T-helper 2 cell (primary cell): ENCODE measurements at places on chromosomes 3 and 15.
A peak's percentile ranks its signal among the peaks of the same experiment; 100 is the strongest.

DNA sequence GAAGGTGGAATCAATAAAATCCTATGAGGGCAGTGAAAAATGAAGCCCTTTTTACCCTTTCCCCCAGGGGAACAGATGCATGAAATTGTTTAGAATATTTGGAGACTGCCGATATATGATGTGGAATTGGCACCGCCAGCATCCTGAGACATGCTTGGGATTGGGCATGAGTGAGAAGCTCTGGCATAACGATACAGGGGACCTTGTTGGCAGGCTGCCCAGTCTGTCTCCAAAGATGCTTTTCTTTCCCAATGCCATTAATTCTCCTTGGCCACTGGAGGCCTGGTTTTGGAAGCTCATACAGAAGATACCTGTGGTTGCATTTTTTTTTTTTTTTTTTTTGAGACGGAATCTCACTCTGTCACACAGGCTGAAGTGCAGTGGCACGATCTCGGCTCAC lies 800.6 kb upstream of the LMCD1 start:
- no peak for DNase-seq

DNA sequence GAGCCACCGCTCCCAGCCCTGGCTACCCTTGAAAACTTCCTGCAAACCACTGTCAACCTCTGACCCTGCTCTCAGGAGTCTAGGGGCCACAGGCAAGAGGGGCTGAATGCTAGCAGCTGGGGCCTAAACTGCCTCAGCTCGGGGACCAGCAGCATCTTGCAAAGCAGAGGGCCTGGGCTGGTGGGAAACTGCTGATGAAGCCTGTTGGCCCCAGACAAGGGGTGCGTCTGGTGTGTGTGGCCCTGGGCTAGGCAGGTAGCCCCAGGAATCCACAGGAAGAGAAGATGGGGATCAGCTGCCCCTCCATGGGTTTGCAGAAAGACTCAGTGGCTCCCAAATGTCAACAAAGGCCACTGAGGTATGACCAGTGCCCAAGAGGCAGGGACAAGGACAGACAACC lies 8.2 kb upstream of the POLG start:
- DNase-seq: no peak

DNA sequence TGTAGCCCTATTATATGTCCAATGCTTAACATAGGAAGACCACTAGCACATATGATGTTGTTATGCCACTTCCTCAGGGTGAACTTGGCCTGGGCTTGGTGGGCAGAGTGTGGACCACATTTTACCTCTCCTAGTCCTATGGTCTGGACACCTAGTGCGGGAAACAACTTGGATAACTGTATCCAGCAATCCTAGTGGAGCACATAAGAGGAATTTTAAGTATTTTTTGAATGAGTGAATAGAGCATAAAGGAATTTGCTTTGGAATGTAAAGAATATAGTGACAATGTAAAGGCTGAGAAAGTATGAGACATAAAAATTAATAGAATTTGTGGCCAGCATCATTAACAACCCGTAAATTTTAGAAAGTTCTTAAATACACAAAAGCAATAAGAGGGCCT lies 528.9 kb downstream of the IGSF11 start:
- DNase-seq: no peak

DNA sequence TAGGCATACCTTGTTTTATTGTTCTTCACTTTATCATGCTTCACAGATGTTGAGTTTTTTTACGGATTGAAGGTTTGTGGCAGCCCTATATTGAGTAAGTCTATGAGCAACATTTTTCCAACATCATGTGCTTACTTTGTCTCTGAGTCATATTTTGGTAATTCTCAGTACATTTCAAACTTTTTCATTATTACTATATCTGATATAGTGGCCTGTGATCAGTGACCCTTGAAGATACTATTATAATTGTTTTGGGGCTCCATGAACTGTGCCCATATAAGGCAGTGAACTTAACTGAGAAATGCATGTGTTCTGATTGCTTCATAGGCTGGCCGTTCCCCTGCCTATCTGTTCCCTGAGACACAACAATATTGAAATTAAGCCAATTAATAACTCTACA lies 42.8 kb upstream of the NSMCE3 start:
- no peak for DNase-seq

DNA sequence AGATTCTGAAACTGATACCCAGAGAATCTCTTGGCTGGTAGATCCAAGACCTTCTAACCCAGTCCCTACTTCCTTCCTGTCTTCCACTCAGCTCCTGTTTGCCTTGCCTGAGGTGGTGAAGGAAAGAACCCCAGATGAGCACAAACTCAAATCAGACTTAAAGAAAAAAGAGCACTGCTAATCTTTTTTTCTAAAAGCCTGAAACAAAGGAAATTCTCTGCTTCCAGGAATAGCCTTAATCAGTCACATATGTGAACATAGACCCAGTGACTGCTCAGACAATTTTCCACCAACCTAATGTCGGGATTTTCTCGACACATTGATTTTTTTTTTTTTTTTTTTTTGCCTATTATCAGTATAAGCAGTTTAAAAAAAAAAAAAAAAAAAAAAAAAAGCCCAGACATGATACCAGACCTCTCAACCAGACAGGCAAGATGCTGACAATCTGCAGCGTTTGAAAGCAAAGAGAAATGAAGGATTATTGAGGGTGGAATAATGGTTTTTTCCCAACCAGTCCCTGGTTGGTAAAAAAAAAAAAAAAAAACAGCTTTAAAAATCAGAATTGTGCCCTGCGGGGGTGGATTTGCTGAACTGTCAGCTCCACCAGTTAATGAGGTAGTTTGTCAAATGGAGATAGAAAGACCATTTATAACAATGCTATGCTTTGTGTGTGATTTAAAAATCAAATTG lies 256.8 kb upstream of the RARB start:
- DNase-seq: no peak

DNA sequence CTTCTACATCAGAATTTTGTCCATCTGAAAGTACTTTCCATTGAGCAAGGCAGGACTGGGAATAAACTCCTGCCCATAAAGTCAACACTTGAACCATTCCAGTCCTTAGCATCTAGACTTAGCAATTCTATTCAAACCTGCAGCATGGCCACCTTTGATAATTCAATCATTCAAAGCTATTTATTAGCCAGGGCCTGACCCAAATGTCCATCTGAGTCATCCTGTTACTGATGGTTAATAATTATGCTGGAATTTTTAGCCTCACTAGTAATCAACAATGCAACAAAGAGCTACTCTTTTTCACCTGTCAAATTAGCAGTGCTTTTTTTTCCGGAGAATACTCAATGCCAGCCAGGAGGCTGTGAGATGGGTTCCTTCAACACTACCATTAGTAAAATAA lies 72.7 kb upstream of the SNRK start:
- no peak for DNase-seq

DNA sequence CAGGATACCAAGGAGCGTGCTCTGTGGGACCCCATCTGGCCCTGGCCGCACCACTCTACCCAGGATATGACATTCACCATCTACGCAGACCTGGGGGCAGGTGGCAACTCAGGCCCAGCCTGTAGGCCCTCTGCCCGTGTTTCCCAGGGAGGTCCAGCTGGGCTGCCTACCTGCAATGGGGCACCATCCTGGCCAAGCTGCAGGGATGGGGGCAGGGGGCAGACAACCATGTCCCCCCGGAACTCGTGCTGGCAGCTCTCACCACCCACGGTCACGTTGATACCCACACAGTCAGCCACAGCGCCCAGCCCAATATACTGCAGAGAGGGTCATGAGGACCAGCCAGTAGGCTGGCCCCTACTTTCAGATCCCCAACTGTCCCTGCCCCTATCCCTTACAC lies 7.9 kb downstream of the MST1R start:
- DNase-seq: no peak

DNA sequence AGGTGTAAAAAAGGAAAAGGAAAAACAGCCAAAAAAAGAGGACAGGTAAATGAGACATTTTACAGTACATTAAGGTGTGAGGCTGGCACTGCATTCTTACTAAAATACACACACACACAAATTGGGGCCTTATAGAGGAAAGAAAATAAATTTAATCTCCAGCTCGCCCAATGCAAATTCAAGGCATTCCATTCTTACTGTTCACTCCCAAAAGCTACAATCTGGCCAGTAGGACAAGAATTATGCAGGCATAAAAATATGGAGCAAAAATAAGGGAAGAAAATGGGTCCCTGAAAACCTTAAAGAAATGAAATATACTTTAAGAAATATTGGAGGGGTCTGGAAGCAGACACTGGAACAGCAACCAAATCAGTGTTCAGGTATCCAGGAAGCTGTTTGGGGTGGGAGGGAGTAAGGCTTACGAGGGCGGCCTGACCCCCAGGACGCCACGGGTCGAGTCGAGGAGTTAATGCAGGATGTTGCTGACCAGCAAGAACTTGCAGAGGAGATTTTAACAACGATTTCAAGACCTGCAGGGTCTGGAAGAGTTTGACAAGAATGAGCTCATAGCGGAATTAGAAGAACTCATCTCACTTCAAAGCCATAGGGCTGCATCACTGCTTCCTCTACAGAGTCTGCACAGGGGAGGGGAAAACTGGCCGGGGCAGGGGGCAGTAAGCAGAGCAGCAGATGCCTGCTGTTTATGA lies 245.5 kb downstream of the TBL1XR1 start:
- no peak for DNase-seq

- DNase-seq: no peak
Measured at GRCh38 chr15:29087521-29088285, 181.9 kb downstream of the NSMCE3 start.

DNA sequence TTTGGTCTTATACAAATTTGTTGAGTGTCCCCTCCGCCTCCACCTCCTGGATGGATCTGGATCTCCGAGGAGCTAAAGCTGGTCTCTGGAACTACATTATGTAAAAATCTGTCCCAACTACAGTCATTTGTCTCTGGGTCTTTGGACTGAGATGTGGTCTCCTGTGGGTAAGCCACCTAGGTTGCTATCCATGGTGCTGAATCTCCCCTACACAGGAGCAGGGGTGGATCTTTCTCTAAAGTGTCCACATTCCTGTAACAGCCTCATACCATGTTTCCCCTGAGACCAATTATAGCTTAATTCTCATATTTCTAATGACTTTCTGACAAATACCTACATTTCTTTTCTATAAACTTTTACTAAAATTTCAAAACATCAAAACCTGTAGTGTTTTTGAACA lies 625.8 kb downstream of the TAFA4 start:
- DNase-seq: peak; percentile 24

- no peak for DNase-seq
Measured at GRCh38 chr3:11434017-11434526, 161.9 kb downstream of the ATG7 start.

DNA sequence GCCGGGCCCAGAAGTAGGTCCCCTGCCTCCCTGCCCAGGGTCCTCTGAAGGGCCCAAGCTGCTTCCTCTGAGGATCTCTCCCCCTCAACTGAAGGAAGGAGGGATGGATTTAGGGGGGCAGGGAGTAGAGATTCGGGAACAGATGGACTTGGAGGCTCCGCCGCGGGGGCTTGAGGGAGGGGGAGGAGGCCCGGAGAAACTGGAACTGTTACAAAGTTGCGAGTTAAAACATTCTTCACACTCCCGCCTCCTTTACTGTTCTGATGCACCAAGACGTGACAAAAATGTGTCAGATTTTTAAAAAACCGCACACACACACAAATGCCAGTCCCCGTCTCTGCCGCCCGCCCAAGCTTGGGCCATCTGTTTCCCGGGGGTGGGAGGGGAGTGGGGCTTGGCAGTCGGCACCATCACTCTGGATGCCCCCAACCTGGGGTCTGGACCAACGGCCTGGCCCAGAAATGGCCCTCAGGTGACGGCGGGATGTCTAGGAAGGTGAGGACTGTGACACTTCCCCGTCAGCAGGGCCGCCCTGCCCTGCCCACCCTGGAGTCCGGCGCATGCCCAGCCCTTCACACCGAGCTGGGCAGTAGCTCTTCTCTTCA lies 25.0 kb upstream of the LINGO1 start:
- DNase-seq: no peak

DNA sequence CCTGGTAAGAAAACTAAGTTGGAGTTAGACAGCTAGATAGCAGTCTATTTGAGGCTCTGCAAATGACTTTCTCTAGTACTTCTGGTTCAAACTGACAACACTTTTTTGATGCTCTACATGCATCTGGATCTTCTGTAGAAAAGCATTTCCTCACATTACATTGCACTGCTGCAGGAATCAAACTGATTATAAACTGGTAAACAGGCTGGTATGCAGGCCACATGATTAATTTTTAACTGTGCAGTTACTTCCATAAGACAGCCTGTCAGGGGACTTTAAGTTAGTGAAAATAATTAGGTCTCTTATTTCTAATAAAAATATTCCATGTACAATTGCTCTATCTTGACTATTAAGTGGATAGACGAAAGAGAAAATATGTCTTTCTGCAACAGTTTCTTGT lies 550.0 kb upstream of the ALCAM start:
- DNase-seq: no peak

- no peak for DNase-seq
Measured at GRCh38 chr3:174340624-174341587, 518.2 kb upstream of the NAALADL2 start.

DNA sequence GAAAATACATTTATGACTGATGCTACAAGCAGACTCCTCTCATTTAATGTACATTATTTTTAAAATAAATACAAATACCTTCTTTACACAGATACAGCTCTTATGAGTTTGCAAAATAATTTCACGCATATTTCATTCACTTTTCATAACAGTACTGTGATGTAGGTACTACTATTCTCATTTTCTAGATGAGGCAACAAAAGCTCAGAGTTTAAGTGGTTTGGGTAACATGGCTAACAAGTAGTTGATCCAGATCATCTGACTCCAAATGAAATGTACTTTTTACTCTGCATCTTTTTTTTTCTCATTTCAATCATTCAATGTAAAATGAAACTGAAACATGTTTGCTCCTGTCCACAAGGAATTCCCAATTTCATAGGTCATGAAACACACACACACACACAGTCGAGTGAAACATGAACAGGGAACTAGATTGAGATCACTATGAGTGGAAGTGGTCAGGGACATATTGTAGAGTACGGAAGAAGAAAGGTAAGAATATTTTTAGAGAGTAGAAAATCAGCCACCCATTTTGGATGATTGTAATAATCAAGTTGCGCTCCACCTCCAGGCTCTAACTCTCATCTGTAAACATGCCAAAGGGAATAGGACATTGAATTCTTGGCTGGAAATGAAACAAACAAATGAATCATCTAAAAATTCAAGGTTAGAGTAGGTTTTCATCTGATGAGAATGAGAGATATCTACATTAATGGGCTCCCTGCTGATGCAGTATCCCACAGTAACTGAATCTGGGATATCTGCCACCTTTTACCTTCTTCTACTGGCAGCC lies 92.4 kb downstream of the CLDN1 start:
- DNase-seq: no peak

DNA sequence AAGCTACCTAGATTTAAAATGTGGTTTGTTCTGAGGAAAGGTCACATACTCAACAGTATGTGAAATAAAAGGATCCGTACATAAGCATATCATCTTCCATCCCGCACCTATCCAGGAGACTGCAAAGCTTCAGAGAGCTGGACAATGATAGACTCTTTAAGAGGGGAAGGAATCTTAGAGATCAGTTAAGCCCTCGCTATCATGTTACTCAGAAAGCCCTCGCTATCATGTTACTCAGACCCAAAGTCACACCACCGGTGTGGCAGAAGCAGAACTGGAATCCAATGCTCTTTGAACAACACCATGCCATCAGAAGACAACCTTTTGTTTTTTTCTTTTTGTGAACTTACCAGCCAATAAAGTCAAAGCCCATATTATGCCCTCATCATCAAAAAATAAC lies 5.8 kb downstream of the ANO10 start:
- no peak for DNase-seq
